ENCODE measurements at places on chromosomes 16 and 17. TPM values are rescaled to one million over a fixed set of nuclear protein-coding genes. Genes with fewer than 3 reads are reported as not detected.

Gene KDM6B
- total RNA-seq, result 48.3 TPM

Gene AOC2
- total RNA-seq, result 2.0 TPM

Gene DCAF7
- 79.9 TPM for total RNA-seq

Gene AURKB
- total RNA-seq, result 1.4 TPM

Gene PLLP
- total RNA-seq, result 104 TPM

Gene KRTAP3-1
- total RNA-seq, result not detected

Gene KRTAP2-3
- total RNA-seq, result not detected

Gene TERB1
- 0.26 TPM for total RNA-seq

Gene TRAF4
- total RNA-seq, result 65.9 TPM

Gene CCL13
- 10.2 TPM for total RNA-seq

Measured in upper lobe of right lung (tissue), 1 donor.